ENCODE measurements at places on chromosomes 1 and 21. TPM values are rescaled to one million over a fixed set of nuclear protein-coding genes. Genes with fewer than 3 reads are reported as not detected.

The LAMB3 gene
- total RNA-seq, result 76.7 TPM

The DNAI4 gene
- 0.56 TPM for total RNA-seq

The DIO1 gene
- not detected for total RNA-seq

The VANGL1 gene
- total RNA-seq, result 15.5 TPM

The CHIA gene
- total RNA-seq, result not detected

The CSMD2 gene
- 0.08 TPM for total RNA-seq

The DDR2 gene
- 2.9 TPM for total RNA-seq

The MIXL1 gene
- total RNA-seq, result not detected

The CNTN2 gene
- 0.04 TPM for total RNA-seq

The PTCH2 gene
- total RNA-seq, result 0.40 TPM

The IGSF3 gene
- 55.4 TPM for total RNA-seq

The SNRPE gene
- 67.4 TPM for total RNA-seq

The IFFO2 gene
- 70.2 TPM for total RNA-seq

The KRTAP12-2 gene
- total RNA-seq, result not detected

The SAMD11 gene
- total RNA-seq, result 0.52 TPM

The OR2T33 gene
- total RNA-seq, result not detected

The MRPL55 gene
- 29.0 TPM for total RNA-seq

The FMO3 gene
- total RNA-seq, result 1.4 TPM

The SETDB1 gene
- total RNA-seq, result 24.3 TPM

The PDZK1 gene
- not detected for total RNA-seq

The ERO1B gene
- total RNA-seq, result 1.1 TPM

The LDLRAD1 gene
- 0.24 TPM for total RNA-seq

The RSPO1 gene
- total RNA-seq, result 0.20 TPM

The SPRR3 gene
- total RNA-seq, result 10,043 TPM

Measured in esophagus mucosa (tissue), 1 donor.